Thoracic aorta (tissue), 2 donors: ENCODE measurements at places on chromosomes 11 and 22.

DNA sequence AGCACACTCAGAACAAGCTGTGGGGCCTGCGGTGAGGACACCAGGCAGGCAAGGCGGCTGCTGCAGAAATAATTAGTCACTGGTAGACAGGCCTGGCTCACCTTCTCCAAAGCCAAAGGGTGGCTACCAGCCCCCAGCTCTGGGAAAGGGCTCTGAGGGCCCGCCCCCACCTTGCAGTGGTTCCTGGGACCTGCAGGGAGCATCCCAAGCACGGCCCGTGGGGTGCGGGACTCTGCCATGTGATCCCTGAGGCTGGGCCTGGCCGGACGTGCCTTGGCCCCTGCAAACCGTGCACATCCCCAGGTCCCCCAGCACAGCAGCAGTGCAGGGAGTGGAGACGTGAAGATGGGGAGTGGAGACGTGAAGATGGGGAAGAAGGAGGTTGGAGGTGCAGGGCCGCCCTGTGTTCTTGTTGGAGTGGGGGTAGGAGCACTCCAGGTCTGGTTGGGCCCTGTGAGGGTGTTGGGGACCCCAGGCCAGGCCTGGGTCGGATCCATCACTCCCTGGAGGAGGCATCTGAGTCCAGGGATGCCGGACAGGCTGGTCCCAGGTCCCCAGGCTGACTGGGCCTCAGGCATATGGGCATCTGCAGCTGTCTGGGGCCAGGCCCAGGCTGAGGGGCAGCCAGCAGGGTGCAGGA, 41.9 kb downstream of the RTN4R start:
- no peak for DNase-seq

DNA sequence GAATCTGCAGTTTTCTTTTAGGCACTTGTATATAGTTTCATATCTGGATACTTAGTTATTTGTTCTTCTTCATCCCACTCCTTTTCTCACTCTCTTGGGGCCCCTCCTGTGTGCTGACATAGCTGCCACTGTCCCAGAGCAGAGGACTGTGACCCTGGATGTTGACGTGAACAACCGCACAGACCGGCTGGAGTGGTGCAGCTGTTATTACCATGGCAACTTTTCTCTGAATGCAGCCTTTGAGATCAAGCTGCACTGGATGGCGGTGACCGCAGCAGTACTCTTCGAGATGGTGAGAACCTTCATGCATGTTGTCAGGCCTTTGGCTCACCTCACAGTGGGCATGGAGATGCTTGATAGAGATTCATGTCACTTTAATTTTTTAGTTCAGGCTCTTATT, 50.9 kb upstream of the YWHAH start:
- DNase-seq = no peak

- no peak for DNase-seq
These were observed 3.2 kb downstream of the PRDM10 start for GRCh38 chr11:129999407-129999806.

GRCh38 chr22:41116342-41116741, 23.9 kb downstream of the EP300 start:
- no peak for DNase-seq

DNA sequence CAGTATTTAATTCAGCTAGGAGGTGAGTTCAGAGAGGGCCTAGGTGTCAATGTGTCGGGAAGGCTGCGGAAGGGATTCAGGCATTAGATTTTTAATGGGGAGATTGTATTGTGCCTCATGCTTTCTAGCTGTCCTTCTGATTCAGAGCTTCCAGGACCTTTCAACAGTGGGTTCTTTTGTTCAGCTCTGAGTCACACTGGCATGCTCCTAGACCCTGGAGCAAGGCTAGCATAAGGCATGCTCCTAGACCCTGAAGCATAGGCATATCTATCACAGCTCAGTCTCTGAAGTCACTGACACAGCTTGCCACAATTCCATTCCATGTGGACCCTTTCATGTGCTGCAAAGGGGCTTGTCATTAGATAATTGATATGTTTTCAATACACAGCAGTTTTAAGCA, 396.9 kb downstream of the RAB38 start:
- no peak for DNase-seq

DNA sequence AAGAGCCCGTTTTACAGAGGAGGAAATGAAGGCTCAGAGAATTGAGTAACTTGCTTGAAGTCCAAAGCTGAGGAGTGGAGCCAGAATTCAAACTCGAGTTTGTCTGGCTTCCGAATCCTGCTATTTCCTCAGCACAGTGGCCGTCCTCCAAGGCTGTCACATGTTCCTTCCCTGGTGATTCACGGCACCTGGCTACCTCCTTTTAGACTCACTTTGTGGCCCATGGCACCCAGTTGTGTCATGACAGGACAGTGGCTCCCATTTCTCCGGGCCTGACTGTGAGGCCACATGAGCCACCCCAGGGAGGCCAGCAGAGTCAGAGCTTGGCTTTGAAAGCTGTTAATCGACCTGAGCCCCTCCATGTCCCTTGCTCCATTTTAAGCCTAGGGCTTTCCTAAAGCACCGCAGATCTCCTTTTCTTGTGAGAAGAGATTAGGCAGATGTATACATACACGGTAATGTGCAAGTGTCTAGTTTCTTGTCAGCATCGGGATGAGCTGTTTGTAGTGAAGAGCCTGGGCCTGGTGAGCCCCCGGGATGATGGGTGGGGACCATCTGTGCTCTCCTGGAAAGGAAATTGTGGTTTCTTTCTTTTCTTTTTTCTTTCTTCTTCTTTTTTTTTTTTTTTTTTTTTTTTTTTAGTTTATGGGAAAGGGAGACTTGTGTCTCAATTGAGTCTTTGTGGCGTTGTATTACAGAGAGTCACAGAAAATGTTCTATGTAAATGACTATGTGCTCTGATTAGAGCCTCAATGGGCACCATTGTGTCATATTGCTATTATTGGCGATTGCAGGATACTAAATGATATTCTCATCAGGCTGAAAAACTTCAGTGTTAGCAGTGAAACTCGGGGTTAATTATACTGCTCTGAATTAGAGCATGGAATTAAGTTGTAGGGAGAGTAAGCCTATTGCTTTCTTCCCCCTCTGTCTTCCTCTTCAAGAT, 54.8 kb downstream of the PTPRJ start:
- DNase-seq = peak; percentile 51

GRCh38 chr11:61626580-61627380, 45.9 kb upstream of the SYT7 start:
- DNase-seq = no peak

- DNase-seq = no peak
These were observed 1.4 kb downstream of the SREBF2 start for GRCh38 chr22:41834005-41834944.
